ENCODE measurements at places on chromosomes 6 and 20.

- no peak for DNase-seq
These were observed 236.8 kb downstream of the LY86 start for GRCh38 chr6:6825193-6825784.

DNA sequence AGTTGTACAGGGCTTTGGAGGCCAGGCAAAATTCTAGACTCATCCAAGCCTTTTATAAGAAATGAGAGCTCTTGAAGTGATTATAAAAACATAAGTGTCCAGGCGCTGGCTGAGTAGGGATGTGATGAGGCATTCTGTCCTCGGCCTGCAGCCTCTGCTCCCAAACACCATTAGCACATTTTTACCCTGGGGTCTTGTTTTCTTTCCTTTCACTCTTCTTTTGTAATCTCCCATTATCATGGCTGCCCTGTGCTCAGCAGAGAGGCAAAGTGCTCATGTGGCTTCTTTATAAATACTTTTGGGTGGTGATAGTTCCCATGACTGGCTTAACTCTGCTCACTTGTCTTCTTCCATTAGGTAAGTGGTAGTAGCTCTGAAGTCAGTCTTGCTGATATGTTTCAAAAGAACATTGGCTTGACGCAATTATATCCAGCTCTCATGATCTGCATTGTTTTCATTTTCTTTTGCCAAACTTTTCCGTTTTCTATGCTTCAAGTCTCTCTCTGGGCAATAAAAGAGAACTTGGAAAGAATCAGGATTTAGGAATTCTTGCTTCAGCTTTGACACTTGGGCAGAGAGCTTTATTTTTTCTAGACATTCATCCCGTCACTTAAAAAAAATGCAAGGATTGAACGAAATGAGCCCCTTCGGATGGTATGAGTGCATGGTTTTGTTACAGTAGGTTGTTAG, 61.1 kb downstream of the CAP2 start:
- DNase-seq: no peak

GRCh38 chr6:4575714-4576113, 200.5 kb upstream of the CDYL start:
- no peak for DNase-seq

DNA sequence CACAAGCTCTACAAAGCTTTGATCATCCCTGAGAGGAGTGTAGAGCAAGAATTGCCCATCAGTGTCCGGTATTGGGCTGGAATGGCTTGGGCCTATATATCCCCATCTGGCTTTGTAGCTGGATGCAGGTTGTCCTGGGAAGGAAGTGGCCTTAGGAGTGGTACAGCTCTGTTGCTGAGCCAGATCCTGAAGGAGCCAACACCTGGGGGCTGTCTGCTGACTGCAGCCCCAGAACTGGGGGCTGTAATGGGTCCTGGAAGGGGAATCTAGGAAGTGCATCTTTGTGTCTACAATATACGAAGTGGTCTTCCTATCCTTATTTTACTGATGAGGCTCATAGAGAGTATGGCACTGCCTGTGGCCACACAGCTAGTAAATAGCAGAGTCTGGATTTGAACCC, 145.9 kb downstream of the CDC5L start:
- no peak for DNase-seq

GRCh38 chr6:160520043-160520904, 143.8 kb downstream of the LPA start:
- DNase-seq: peak; percentile 82

Data from WTC11 (cell line).